ENCODE measurements at places on chromosomes 5 and 9.

- DNase-seq, result no peak
These were observed 28.6 kb downstream of the PSIP1 start for GRCh38 chr9:15482146-15482545.

- DNase-seq, result no peak
These were observed 66.0 kb downstream of the FBN2 start for GRCh38 chr5:128472036-128472435.

DNA sequence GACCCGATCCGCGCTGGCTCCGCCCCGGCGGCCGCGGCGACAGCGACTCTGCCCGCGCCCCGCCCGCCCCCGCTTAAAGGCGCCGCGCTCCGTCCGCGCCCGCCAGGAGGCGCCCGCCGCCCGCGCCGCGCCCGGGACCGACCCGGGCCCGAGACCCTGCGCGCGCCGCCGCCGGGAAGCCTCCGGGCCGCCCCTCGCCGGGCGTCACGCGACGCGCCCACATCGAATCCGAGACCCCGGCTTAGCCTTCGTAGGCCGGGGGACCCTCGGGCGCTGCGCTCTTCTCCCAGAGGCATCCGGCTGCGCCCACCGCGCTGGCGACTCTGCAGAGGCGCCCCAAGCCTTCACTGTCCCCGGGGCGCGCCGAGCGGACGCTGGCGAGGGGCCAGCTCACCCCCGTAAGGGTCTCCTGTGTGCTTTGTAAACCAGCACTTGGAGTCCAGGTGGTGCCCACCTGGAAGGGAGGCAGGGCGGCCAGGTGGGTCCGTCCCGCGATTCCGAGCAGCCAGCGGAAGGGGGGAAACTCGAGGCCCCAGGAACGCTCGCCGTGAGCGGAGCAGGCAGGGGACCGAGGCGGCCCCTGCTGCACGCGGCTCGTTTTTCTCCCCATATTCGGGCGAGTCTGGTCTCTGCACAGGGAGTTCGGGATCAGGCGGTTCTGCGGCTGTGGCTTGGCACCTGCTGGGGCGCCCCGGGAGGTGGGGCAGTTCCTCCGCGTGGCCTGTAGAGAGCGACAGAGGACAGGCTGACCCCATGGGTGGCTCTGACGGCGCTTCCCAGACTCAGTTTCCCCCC is 423 bp upstream of the ABCA2 start:
- DNase-seq, result peak; percentile 59

GRCh38 chr5:39420482-39421145 is 4.2 kb downstream of the DAB2 start:
- no peak for DNase-seq

GRCh38 chr5:28703651-28704260 is 1665.4 kb upstream of the CDH9 start:
- no peak for DNase-seq

DNA sequence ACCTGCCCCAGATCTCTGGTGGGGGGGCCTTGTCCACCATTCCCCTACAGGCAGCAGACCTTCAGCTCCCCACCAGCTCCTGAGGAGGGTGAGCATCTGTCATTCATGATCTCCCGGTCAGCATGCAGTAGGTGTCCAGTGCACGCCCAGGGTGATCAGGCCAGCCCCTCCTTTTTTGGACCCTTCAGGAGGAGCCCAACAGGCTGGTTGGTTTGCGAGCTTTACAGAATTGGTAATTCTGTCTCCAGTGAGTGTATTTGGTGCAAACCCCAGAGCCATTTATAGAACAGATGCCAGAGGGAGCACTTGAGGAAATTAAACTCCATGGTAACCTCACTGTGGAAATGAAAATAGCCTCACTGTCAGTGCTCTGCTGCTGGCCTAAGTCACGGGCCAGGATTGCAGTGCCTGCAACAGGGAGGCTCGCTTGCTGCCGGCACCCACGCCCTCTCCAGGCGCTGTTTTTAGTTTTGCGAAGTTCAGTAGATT is 23.4 kb downstream of the WNK2 start:
- DNase-seq, result no peak

DNA sequence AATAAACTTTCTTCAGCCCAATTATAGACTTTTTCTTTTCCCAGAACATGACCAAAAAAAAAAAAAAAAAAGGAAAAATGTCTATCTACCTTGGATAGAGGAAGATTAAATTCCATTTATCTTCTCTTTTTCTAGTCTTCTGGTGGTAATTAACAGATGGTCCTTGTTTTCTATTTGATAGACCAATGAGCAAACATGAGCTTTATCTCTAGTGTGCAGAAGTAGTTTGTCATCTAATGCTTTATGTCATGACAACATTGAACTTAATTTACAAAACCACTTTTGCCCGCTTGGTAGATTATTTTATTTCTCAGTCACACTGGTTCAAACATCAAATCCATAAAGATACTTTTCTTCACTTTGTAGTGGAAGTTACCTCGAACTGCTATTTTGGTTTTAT is 69.5 kb upstream of the ELL2 start:
- DNase-seq, result no peak

DNA sequence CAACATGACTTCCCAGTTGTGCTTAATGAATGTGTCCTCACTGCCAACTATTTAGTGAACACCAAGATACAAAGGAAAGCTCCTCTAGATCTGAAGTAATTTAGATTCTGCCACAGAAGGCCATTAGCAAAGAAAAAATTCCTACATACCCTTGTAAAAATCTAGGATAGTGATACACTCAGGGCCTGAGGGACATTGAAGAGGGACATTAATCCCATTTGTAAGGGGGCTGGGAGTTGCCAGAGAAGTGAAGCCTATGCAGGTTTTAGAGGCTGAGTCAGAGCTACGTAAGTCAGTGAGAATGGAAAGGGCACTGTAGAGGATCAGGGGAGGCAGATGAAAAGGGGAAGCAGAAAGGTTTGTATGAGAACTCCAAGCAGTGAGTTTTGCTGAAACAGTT is 286.9 kb upstream of the TARS1 start:
- DNase-seq, result no peak

DNA sequence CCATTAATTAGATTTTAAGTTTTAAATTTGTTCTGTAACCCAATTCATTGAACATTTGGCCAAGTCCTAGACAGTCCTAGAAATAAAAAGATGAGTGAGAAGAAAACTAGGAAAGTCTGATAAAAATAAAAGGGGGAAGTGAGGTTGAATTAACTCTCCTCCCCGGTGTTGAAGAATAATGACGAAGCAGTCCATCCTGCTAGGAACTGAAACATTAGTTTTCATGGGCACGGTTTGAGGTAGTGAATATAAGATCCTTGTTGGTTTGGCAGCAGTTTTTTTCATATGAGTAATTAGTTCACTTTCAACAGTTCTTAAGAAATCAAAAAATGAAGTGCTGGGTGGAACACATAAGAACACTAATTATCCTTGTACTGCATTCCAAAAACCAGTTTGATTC is 103.1 kb downstream of the MTREX start:
- DNase-seq, result no peak

GRCh38 chr9:93012963-93013855 is 45.3 kb upstream of the SUSD3 start:
- peak; percentile 20 for DNase-seq

DNA sequence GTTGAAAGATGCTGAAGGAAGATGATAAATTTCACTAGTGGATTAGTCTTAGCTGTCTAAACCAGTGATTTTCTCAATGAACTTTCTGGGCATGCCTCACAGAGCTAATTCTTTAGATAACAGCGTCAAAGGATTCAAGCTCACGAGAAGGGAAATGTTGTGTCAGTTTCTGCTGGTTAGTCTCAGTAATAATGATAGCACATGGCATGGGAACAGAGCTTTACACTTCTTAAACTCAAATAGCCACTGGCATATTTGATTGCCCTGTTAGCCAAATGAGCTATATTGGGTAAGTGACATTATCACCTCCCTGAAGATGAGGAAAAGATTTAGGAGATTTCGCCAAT is 139.3 kb upstream of the NR3C1 start:
- DNase-seq, result no peak

GRCh38 chr9:23747088-23748075 is 78.7 kb downstream of the ELAVL2 start:
- DNase-seq, result no peak
